ENCODE measurements at places on chromosomes 4 and X.
A peak's percentile ranks its signal among the peaks of the same experiment; 100 is the strongest.

DNA sequence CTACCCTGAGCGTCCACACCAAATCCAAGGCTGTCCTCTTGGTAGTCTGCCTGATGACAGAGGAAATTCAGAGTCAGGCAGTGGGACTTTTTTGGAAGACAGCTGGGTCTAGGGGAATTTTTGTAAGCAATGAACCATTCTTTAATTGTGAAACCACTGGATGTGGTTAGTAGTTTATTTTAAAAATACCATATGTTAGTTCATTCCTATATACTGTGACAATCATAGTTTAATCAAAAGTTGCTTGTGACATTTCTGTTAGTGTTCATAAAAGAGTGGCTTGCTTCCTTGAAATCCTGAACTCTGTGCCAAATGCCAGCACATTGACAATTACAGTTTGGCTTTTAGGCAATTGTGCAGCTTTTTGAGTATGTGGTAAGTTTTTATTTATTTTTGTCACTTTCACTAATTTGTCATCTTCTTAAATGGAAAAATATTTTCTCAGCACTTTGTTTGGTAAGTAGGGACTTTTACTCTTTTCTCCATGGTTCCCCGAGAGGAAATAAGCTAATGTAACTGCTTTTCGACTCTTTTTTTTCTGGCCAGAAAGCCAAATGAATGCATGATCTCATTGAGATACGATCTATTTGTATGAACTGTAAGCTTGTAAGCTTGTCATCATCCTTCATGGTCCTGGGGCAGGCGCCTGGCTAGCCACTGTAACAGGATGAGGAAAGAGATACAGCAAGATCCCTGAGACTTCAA is 72.6 kb upstream of the SLC4A4 start:
- peak; percentile 10 for DNase-seq

DNA sequence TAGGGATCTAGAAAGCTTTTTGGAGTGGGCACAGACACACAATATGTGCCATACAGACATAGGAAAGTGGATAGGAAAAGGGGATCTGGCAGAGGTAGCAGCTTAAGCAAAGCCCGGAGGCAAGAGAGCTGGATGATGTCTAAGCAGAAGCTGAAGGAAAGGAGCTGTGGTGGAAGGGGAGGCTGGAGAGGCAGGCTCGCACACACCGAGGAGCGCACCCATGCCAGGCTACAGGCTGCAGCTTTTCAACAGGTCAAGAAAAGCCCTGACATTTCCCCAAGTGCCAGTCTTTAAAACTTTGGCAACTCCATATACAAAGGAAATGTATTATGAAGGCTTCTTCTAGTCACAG is 67.4 kb downstream of the SOWAHB start:
- DNase-seq = no peak

DNA sequence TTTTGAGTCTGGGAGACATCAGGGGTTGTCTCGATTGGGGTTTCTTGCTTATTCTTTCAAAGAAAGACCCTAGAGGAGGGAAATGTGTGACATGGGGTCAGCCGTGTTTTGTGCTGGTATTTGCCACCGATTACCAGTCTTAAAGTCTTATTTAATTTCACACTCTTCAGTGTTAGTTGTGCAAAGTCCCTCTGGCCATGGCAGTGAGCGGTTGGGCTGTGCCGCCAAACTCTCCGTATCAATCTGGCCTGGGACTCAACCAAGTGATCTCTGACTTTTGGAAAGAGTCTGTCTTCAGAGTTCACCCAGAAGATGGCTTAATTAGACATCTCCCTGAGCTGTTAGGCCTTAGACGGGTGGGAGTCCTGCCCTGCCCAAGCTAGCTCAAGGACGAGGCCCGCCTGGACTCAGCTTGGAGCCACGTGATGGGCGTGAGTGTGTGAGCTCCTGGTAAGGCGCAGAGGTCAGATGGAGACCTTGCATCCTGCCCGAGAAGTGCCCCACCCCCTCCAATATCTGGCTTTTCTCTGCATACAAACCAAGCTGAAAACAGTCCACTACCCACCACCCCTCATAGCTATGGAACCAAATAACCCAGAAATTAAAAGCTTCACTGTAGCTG is 3.8 kb upstream of the PITX2 start:
- no peak for DNase-seq

GRCh38 chr4:38621028-38621684 is 42.8 kb upstream of the KLF3 start:
- peak; percentile 91 for DNase-seq

- peak; percentile 72 for DNase-seq
These were observed 105.5 kb upstream of the OTUD4 start for GRCh38 chr4:145285928-145286327.

DNA sequence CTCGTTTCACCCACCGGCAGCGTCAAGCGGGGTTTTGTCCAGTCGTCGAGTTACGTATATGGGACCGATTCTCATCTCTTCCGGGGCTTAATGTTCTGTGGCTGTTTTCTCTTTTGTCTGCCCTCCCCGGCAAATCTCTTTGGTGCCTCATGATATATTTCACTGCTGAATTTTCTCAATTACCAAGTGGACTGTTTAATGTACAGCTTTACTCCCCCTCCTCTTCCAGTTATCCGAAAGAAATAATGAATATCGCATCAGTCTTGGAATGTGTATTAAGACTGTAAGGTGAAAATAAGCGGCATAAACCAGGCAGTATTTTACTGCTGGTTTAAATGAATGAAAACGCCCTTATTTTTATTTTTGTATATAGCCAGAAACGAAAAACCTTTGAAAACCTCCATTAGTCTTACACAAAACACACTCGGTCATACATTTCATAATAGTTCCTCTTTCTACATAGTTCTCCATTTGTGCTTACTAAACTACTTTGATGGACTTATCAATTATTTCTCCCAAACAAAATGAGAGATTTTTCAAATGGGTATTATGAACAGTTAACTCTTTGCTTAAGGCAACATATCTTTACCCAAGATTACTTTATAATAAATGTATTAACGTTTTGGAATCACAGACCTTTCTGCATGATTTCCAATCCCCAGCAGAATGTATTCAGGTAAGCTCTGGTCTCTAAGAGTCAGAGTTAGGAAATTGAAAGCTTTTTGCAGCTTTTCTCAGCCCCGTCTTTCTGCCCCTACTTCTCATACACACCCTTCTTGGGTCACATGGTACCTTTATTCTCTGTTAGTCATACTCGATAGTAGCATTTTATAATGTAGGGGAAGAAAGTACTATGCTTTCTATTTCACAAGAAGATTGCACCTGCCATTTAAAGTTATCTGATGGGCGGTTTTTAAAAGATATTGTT is 979 bp downstream of the RP2 start:
- DNase-seq = peak; percentile 55

GRCh38 chr4:74095886-74096264 is 3.1 kb downstream of the CXCL2 start:
- DNase-seq = no peak

- DNase-seq = no peak
These were observed 11.8 kb upstream of the SPON2 start for GRCh38 chr4:1183985-1184773.

- no peak for DNase-seq
These were observed 61.3 kb upstream of the TXK start for GRCh38 chr4:48195374-48195773.

DNA sequence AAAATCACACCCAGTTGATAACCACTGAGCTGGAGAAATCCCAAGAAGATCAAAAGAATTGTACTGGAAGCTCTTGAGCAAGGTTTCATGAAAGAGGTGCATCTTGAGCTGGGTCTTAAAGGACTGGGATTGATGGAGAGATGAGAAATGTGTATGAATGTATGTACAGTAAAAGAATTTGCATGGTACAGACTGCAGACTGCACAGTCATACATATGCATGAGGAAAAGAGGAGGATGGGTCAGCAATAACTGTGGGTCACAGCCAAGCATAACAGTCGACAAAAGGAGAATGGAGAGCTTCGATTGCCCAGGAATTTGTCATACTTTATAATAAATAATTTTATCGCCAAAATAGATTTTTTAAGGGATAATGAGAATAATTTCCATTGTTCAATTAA is 4.8 kb upstream of the RELL1 start:
- no peak for DNase-seq

DNA sequence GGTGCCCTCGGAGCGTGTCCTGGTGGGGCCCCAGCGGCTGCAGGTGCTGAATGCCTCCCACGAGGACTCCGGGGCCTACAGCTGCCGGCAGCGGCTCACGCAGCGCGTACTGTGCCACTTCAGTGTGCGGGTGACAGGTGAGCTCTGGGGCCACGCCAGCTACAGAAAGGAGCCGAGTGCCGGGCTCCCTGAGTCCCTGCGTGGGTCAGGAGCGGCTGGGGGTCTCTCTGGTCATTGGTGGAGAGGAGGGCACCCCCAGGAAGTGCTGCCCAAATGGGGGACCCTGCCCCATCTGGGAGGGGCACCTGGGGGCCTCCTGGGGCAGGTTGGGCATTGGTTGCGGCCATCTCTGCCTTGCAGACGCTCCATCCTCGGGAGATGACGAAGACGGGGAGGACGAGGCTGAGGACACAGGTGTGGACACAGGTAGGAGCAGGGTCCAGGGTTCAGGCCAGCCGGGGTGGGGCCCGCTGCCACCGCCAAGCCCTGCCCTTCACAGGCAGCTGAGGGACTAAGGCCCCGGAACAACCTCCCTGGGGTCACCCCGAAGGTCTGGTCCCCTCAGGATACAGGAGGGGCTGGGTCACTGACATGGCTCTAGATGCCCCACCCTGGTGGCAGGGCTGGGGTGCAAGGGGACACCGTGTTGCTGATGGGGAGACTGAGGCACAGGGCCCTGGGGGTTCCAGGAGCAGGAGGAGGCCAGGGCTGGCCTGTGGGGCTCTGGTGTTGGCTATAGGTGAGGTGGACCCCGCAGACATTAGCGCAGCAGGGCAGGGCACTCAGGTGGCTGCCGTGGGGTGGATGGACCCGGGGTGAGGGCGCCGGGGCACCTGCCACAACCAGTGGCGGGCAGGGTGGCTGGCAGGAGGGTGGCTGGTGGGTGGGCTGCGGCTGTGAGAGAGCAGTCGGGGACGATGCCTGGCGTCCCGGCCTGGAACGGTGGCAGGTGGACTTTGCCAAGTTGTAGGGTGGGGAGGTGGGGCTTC is 6.6 kb downstream of the FGFR3 start:
- no peak for DNase-seq

DNA sequence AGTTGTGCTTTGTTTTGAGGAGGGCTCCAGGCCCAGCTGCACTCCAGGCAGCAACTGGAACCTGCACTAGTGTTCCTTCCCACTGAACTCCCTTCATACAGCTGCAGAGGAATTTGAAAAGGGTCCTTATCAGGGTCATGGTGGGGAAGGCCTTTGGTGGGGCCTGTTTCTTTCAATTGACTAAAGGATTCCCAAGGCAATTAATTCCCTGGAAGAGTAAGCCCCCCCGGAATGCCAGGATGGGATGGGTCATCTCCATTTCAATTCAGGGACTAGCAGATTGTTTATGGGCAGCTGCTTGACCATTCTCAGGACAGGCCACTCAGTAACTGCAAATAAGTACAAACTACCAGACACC is 45.3 kb downstream of the TSC22D3 start:
- no peak for DNase-seq

DNA sequence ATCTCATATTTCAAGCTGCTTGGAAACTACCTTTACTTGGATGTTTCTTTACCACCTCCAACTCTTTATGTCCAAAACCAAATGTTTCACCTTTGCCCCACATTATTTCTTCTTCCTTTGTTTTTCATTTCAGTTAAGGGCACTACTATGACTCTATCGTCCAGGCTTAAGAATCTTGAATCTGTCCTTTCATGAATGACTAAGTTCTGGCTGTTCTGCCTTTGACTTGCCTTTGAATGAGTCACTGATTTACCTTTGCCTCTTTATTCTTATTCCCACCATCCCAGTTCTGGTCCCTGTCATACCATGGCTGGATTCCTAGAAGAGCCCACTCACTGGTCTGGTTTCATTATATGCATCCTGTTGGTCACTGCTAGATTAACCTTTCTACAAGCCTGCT is 30.6 kb upstream of the PLAC1 start:
- DNase-seq = peak; percentile 84

DNA sequence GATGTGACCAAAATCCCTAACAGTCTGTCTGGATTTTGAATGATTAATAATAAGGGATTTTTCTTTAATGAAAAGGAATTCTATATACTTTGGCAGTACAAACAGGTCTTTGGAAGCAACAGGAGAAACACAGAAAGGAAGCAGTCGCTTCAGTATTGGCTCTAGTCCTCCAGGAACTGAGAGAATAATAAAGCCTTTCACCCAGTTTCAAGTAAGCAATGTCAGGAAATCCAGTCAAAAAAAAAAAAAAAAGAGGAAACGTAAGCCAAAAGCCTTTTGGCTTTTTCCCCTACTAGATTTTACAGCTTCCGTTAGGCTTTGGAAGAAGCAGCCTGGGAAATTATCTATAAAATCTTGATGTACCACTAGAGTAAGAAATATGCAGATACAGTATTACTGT is 61.7 kb upstream of the HDAC8 start:
- peak; percentile 20 for DNase-seq

- DNase-seq = no peak
These were observed 345.4 kb downstream of the ADAM29 start for GRCh38 chr4:175263537-175263936.

DNA sequence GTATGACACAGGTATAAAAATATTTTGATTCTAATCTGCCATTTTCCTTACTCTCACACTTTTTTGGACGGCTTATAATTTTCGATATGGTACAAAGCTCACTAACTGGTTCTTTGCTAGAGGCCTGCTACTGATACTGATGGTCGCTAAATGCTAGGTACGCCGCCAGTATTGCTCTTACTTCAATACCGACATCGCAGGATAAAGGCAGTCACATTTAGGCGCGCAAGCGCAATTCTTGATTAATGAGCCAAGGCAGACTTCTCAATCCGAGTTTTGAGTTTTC is 557 bp upstream of the USP38 start:
- DNase-seq = no peak

- no peak for DNase-seq
These were observed 81.5 kb downstream of the PSAPL1 start for GRCh38 chr4:7353046-7353790.

- DNase-seq = peak; percentile 27
These were observed 43.6 kb downstream of the ADGRG4 start for GRCh38 chrX:136344320-136344719.

DNA sequence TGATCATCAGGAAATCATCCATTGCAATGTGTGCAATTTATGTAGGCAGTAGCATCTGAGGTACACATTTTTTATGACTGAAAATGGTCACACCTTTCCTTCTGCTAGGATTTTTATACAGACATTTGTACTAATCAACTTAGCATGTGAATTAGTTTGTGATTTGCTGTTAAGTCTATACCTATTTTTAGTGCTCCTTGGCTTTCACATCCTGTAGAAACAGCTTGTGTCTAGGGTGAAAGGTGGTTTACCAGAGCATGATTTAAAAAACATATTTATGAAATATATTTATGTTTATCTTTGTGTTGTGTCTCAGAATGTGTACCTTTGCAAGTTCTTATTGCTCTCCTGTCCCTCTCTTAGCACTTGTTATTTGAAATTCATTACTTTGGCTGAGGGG is 916.0 kb downstream of the TECRL start:
- DNase-seq = no peak

GRCh38 chr4:10081218-10081606 is 35.4 kb downstream of the WDR1 start:
- DNase-seq = no peak
